ENCODE measurements at places on chromosomes 7 and 10.

GRCh38 chr7:96308950-96309263 is 13.0 kb downstream of the SLC25A13 start:
- no peak for DNase-seq

- peak; percentile 1 for DNase-seq
Measured at GRCh38 chr7:91034459-91035368, 229.5 kb upstream of the FZD1 start.

- no peak for DNase-seq
Measured at GRCh38 chr7:80968606-80969005, 49.8 kb upstream of the SEMA3C start.

DNA sequence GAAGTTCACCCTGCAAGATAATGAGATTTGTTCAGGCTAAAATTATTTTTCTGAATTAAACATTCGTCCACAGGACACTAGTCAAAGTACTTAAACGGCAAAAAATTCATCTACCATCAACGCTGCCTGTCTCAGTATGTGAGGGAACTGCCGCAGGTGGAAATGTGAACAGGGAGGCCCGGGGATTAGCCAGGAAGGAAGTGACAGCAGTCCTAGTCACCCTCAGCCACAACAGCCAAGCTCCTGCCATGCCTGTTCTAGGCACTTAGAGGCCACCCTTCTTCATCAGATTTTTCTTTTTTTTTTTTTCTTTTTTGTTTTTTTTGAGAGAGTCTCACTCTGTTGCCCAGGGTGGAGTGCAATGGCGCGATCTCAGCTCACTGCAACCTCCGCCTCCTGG is 9.4 kb downstream of the NUDT5 start:
- DNase-seq = no peak

- DNase-seq = no peak
Measured at GRCh38 chr10:682931-683447, 6.5 kb downstream of the DIP2C start.

DNA sequence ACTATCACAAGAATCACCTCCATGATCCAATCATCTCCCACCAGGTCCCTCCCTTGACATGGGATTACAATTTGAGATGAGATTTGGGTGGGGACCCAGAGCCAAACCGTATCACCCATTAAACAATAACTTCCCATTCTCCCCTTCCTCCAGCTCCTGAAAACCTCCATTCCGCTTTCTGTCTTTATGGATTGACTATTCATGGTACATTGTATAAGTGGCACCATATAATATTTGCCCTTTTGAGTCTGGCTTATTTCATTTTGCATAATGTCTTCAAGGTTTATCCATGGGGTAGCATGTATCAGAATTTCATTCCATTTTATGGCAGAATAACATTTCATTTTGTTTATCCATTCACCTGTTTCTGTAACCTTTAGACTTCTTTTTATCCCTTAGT is 39.2 kb upstream of the GARS1 start:
- no peak for DNase-seq

- DNase-seq = no peak
Measured at GRCh38 chr7:47407821-47408674, 173.9 kb downstream of the TNS3 start.

GRCh38 chr7:73715648-73716317 is 3.7 kb downstream of the STX1A start:
- no peak for DNase-seq

DNA sequence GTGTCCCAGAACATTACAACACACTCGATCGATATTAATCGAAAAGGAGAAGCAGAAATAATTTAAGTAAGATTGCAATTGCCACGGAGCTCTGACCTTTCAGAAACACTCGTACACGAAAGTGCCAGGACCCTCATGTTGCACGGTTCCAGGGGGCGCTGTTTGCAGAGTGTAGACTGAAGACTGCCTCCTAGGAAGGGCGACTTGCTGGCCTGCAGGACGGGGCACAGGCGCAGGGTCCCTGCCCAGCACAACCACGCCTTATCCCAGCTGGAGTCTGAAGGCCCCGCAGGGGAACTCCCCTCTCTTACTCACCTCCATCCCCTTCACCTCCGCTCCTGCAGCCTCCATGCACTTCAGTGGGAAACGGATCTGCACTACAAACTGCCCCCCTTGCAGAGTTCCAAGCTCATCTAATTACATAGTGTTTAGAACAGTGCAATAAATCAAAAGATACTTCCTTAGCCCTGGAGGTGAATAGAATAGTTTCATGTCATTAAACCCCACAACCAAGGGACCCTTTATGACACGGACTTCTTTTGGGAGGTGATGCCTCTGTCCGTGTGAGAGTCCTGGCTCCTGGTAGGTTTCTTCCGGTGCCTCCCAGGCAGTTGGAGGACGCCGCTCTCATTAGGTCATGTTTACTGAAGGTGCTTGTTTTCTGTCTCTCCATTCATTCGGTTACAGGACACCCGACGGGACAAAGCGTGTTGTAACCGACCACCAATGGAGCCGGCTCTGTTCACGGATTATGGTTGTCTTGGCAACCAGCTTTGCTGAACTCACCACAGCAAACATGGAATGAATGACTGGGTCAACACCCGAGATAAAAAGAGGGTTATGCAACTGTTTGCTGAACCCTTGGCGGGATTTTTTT is 262.2 kb downstream of the BAMBI start:
- no peak for DNase-seq

GRCh38 chr7:45872116-45873034 is 507 bp downstream of the CCDC201 start:
- DNase-seq = no peak

DNA sequence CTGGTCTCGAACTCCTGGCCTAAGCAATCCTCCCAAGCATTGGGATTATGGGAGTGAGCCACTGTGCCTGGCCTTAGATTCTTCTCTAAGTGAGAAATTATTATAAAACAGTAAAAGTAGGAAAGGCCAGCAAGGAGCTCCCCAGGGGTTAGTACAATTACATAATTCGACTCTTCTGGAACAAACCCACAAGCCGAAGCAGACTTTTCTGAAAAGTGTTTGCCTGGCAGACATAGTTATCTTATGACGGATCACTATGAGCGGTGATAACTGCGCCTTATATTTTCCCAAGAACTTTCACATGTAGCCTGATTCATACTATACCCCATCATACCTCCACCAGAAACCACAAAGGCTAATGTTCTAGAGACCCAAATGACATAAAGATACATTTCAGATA is 30.2 kb upstream of the SH3PXD2A start:
- DNase-seq = no peak

GRCh38 chr10:118259288-118259906 is 82.7 kb downstream of the FAM204A start:
- no peak for DNase-seq

DNA sequence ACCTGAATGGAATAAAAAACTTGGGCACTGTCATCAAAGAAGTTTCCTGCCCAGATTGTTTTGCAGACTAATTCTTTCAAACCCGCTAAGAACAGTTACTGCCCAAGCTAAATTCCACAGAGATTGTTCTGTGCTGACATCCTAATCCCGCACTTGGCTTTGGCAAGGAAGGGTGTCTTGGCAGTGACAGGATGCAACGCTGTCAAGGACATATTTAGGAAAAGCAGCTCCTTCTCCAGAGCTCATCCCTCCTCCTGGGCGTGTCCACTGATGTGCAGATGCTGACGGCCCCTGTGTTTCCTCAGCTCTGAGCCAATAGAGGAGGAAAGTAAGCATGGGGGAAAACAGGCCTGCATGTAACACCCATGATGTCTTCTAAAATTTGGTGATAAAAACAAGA is 74.2 kb downstream of the EEPD1 start:
- DNase-seq = no peak

DNA sequence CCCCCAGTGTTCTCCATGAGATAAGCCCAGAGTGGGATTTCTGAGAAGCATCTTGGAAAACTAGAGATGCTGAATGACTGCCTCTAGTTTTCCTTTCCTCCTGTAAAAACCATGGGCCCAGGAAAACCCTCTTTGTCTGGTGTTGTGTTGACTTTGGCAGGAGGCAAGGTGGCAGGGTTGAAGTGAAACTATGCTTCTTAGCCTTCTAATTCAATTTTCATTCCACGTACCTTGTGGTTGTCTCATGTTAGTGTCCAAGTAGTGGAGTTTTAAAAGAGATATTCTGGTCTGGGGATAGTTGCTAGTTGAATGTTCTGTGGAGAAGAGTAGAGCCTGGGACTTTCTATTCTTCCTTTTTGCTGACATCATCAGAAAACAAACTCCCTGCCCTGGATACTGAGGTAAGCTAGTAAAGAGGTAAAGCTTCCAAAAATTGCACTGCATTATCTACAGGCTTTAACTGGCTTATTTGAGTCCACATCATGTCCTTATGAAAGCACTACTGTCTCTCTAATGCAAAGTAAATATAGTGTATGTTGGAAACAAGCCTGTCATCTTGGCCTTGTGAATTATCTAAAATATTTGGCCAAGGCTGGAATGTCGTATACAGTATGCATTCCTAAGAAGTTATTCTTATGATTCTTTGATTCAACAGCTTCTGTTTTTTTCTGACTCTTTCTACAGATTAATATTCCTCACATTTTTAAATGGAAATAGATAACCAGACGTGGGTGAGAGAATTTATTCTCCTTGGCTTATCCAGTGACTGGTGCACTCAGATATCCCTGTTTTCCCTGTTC is at the start of gene OR2F2:
Gene OR2F2, plus strand, starts transcription at position 708 of the 800 bp plus-strand sequence. Its CDS starts 0 bp downstream, at position 708.
- DNase-seq = no peak

Measured in CD4-positive, alpha-beta T cell treated with Interferon gamma for 1 hour (primary cell).